Dorsolateral prefrontal cortex (tissue), 122 donors: ENCODE measurements at places on chromosomes 5 and 9.

DNA sequence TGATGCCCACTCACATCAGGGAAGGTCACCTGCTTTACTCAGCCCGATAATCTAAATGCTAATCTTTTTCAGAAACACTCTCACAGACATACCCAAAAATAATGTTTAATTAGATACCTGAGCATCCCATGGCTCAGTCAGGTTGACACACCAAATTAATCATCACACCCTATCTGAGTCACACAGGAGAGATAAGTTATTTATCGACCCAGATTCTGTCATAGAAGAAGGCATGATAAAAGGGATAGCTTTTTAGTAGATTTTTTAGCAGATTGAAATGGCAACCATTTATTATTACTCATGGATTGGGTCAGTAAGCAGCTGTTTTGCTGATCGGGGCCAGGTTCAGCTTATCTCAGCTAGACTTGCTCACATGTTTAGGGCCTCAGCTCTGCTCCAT is 97.8 kb upstream of the TYRP1 start:
- DNase-seq, result no peak

GRCh38 chr5:91155274-91155673 is 227.8 kb downstream of the ARRDC3 start:
- no peak for DNase-seq

DNA sequence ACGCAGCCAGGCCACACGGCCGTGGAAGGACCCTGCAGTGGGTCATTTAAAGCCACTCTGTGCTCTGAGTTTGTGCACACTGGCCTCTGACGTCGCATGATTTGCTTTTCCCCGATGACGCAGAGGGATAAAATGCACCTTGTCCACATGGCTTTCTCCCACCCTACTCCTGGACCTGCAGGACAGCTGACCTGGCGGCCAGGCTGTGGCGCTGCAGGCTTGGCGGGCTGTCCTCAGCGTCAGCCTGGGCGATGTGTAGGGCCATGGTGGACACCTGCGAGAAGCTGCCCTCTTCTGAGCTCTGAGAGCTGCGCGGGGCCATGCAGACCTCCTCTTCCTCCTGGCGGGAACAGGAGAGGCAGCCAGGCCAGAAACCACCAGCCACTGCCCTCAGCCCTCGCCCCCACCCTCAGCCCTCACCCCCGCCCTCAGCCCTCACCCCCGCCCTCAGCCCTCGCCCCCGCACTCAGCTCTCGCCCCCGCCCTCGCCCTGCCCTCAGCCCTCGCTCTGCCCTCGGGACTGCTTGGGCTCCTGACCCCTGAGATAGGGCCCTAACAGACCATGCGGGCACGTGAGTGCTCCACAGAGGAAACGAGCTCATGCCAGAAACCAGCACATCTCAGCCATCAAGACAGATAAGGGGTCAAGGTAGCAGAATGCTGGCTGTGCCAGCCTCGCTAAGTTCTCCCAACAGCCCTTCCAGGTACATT is 20.0 kb upstream of the SCGB3A1 start:
- no peak for DNase-seq

GRCh38 chr9:131774636-131775035 is 34.8 kb upstream of the RAPGEF1 start:
- DNase-seq, result no peak

GRCh38 chr9:17611917-17612316 is 33.1 kb downstream of the SH3GL2 start:
- DNase-seq, result no peak

- no peak for DNase-seq
Measured at GRCh38 chr5:139523635-139524445, 37.3 kb upstream of the UBE2D2 start.

- no peak for DNase-seq
Measured at GRCh38 chr9:108776920-108777639, 78.7 kb downstream of the ACTL7B start.

- DNase-seq, result no peak
Measured at GRCh38 chr5:164191240-164191639, 685.8 kb downstream of the MAT2B start.

GRCh38 chr5:120476063-120476462 is 12.0 kb downstream of the PRR16 start:
- DNase-seq, result no peak

- DNase-seq, result no peak
Measured at GRCh38 chr5:73254642-73255041, 81.6 kb downstream of the TMEM174 start.

GRCh38 chr9:21481470-21482056 is 550 bp downstream of the IFNE start:
- DNase-seq, result no peak

DNA sequence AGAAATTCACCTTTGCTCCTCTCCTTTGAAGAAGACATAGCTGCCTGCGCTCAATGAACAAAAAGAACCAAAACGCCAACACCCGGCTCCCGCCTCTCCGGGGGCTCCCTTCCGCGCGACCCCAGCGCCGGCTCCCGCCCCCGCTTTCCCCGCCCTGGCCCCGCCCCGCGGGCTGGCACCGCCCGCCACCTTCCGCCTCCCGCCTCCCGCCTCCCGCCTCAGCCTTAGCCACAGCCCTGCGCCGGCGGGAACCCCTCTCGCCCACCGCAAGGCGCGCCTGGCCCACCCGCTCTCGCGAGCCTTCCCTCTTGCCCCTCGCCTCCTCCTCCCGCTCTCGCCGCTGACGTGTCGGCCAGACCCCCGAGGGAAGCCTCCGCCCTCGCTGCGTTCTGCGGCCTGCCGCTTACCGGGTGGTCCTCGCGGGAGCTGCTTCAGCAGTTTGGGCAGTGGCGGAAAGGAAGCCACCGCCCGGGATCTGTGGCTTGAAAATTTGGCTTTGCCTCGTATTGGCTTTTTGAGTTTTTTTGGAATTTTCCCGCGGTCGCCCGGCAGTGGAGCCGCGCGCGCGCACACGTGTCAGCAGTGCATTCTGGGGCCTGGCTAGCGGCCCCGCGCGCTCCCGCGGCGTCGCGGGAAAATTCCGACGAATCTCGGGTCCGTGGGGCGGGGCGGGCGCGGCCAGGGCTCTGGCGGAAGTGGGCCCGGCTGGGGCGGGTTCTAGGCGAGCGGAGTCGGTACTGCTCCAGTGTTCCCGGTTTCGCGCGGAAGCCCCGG is at the start of gene FANCC:
FANCC (minus strand) TSS at position 591 of the 774 bp plus-strand sequence. CDS start 68,418 bp downstream, outside the sequence.
- peak; percentile 93 for DNase-seq

DNA sequence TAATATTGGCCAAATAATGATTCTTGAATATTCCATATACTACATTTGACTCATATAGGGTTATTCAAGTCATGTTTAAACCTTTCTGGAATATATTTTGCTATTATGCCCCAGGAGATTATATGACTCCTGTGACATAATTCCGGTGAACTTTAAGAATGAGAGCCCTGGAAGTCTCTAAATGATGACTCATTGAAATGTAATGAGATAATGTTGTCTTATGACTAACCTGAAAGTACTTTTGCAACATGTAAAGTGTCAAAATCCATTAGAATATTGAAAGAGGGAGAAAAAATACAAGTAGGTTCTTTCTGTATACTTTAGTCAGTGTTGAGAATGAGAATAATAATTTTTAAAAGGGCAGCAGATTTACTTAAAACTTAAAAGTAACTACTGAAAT is 830.4 kb downstream of the MAT2B start:
- DNase-seq, result no peak

GRCh38 chr9:125464591-125465385 is 203.2 kb downstream of the GAPVD1 start:
- DNase-seq, result no peak

DNA sequence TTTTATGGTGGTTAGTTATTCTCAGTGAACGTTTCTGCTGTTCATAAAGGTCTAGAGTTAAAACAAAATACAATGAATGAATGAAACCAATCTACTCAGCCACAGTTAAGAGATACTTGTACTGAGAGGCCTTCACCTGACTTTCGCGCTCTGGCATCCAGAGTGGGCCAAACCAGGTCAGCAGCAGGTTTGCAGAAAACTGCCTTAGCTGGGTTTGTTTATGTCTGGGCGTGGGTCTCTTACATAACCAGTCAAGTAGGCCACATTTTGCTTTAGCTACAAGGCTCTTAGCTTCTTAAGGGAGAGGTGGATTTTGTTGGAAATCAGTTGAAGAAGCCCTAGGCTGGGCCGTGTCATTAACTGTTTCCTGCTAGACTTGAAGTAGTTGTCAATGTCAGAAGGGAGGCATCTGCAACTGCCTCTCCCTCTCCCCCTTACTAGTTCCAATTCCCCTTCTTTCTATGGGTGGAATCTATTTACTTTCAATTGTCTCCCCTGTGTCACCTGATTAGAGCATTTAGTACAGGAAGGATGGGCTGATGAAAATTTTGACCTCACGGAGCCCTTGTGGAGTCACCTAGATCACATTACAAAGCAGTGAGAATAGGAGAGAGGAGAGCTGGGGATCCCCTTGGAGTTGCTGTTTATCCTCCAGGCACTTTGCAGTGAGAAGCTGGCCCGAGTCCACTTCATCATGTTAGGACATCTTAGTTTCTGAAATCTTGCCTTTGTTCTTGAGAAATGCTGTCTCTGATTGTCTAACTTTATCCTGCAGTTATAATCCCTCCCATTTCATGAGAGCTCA is 200.5 kb downstream of the ARHGEF28 start:
- DNase-seq, result no peak

- DNase-seq, result no peak
Measured at GRCh38 chr5:130068988-130069387, 164.7 kb downstream of the CHSY3 start.

DNA sequence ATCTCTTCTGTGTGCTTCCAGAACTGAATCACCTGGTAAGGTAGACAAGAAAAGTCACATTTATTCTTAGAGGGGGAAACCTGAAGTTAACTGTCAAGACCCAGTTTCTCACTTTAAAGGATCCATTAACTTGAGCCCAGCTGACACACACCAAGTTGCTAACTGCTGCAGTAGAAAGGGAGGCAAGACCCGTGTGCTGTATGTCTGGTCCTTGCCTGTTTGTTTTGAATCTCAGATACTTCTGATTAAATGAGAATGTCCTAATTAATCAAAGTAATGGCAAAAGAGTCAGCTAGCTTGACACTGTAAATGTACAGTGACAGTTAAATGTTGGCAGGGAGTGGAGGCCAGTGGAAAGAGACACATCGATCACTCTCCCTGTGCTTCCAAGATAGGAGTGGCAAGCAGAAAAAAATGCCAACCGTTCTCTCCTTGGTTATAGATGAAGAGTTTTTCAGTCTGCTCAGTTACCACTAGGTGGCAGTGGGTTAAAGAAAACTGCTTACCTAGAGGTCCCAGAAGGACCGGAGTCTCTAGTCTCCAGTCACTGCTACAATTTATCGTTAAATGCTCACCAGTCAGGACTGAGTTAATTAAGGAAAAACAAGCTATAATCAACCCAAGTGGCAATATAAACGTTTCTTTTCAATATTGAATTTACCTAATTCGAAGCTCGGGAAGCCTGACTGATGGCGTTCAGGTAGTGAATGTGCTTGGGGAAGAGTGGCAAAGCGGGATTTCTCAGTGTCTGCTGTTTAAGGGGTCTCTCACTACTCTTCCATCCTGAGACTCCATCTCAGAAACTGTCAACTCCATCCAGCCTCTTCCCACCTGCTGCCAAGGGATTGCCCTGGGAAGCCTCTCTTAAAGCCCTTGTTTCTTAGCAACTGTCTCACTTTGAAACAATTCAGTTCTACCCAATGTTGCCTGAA is 18.4 kb downstream of the LSM11 start:
- DNase-seq, result no peak

DNA sequence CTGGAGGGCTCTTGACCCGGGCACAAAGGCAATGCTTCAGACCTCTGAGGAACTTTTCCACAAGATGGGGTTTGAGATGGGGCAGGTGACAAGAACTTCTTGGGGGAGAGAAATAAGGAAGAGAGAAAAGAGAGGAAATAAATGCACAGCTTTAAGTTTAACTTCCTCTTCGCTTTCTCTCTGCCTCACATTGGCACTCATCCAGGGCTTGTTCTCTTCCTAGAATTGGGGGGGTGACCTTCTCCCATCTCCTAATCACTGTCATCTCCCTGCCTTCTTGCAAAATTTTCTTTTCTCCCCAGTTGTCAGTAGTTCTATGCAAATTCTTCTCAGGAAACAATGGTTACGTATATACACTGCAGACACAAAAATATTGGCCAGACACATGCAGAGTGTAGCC is 19.1 kb upstream of the ADCY2 start:
- DNase-seq, result no peak

GRCh38 chr9:132401824-132402223 is 4.8 kb downstream of the TTF1 start:
- no peak for DNase-seq

GRCh38 chr5:66356011-66356565 is 212.0 kb downstream of the SREK1 start:
- DNase-seq, result no peak

DNA sequence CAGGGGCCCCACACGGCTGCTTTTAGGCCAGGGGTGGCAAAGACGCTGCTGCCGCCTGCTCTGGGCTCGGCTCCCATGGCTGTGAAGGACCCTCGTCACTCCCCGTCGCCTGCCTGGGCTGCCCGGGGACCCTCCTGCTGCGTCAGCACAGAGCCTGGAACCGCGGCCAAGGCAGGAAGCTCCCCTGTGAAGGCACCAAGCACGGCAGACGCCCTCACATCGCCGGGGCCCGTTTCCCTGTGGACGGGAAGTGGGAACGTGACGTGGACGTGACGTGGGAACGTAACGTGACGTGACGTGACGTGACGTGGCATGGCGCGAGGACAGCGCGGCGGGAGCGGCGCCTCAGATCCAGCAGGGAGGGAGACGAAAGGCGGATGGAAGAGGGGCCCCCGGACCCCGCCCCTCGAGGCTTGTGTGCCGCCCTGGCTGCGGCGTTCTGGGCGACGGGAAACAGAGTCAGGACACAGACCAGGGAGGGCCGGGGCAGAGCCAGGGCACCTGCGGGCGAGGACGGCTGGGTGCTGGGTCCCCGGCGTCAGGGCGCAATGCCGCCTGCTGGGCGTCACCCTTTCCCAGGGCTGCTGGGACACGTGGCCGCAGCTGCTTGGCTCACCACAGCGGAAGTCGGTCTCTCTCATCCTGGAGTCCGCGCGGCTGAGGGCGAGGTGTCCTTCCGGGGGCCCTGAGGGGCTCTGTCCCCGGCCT is 53.1 kb downstream of the MRPL36 start:
- DNase-seq, result no peak

GRCh38 chr9:85024374-85024773 is 354.8 kb downstream of the NTRK2 start:
- no peak for DNase-seq

DNA sequence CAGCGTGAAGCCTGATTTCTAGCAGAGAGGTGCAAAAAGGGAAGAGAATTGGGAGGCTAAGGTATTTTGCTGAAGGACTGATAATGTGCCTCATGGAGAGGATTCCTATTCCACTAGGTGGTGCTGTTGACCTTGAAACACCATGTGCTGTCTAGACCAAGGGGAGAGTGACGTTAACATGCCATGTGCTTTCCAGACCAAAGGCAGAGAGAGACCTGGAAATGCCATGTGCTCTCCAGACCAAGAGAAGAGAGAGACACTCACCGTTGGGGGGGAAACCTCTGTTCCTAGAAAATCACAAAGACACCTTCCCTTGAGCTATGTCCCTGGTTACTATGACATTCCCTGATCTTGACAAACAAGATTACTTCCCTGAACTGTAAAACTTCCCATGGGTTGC is 286.0 kb upstream of the TUSC1 start:
- DNase-seq, result no peak

GRCh38 chr5:36692791-36693763 is 86.7 kb downstream of the SLC1A3 start:
- DNase-seq, result peak; percentile 81

GRCh38 chr5:3343211-3343610 is 252.4 kb upstream of the IRX1 start:
- no peak for DNase-seq

GRCh38 chr5:144659634-144660227 is 489.1 kb downstream of the KCTD16 start:
- no peak for DNase-seq
